ENCODE measurements at places on chromosomes 11 and 22. TPM values are rescaled to one million over a fixed set of nuclear protein-coding genes. Genes with fewer than 3 reads are reported as not detected.

The SPON1 gene
- polyA plus RNA-seq = 2.9 TPM

The KRTAP5-7 gene
- polyA plus RNA-seq = not detected

The SCN3B gene
- polyA plus RNA-seq = 0.74 TPM

The GGTLC3 gene
- not detected for polyA plus RNA-seq

The ALKBH3 gene
- 7.9 TPM for polyA plus RNA-seq

The C22orf42 gene
- polyA plus RNA-seq = 0.49 TPM

The HORMAD2 gene
- 0.37 TPM for polyA plus RNA-seq

DNA sequence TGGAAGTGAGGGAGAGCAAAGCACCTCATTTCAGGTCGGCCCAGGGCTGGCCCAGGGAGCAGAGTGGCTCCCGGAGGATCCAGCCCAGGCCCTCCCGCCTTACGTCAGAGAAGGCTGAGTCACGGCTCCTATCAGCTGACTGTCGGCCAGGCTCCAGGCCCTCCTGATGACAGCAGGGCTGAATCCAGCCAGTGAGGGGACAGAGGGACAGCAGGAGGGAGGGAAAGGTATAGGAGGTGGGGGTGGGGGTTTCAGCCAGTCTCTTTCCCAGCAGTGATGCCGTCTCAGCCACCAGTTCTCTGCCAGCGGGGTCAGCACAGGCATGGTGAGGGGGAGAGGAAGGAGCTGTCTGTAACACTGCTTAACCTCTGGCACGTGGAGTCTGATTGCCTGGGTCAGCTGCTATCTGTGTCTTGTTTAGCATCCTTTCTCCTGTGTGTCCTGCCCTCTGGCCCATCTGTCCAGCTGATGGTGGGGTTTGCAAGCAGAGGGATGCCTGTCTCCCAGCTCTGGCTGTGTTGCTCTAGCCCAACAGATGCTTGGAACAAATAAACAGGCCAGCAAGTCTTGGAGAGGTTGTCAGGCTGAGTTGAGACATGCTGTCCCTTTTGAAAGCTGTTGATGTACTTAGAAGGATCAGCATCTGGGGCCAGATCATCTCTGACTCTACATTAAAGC is 74.0 kb downstream of the ADAMTS15 start:
- H3K4me1 ChIP-seq = peaks cover 11% of the 10 kb centered on the region
- H3K27ac ChIP-seq = no peak overlapping the region
- no peaks in the 10 kb centered on the region for H3K27me3 ChIP-seq
- H3K4me3 ChIP-seq = no peak overlapping the region

DNA sequence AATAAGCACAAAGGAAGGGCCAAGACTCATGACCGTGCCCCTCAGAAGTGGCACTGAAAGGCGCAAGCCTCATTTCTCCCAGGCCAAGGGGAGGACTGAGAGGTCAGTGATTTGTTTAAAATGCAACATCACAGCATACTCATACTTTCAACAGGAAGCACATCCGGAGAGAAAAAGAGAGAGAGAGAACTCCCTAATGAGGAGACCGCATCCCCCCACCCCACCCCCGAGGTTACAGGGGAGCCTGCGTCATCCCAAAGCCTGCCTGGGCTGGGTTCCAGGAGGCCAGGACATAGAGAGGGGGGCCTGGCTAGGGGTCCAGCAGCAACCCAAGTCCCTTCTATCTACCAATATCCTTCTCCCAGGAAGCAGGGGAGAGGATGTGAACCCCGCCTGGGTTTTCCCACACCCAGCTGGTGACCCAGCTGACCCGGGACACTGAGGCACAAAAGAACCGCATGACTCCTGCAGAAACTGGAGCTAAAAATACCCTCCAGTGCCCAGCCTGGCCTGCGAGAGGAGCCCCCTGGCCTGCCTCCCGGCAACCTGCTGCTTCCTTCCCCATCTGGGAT is 3.8 kb downstream of the CSNK1E start:
- H3K4me3 ChIP-seq = peak overlapping the region; percentile 96
- no peaks in the 10 kb centered on the region for H3K27me3 ChIP-seq
- peak overlapping the region; percentile 85 for H3K27ac ChIP-seq
- H3K4me1 ChIP-seq = peaks cover 69% of the 10 kb centered on the region

GRCh38 chr11:26896719-26897118 is 97.2 kb upstream of the FIBIN start:
- no peaks in the 10 kb centered on the region for H3K4me1 ChIP-seq
- H3K4me3 ChIP-seq = no peak overlapping the region
- H3K27ac ChIP-seq = no peak overlapping the region
- H3K27me3 ChIP-seq = no peaks in the 10 kb centered on the region

GRCh38 chr11:130180491-130180890 is 20.9 kb downstream of the ST14 start:
- no peaks in the 10 kb centered on the region for H3K27me3 ChIP-seq
- no peaks in the 10 kb centered on the region for H3K4me1 ChIP-seq
- H3K4me3 ChIP-seq = no peak overlapping the region
- H3K27ac ChIP-seq = no peak overlapping the region
- no peak for DNase-seq
- no peaks in the 10 kb centered on the region for H3K36me3 ChIP-seq

GRCh38 chr11:40140560-40140959 is 1318.9 kb downstream of the LRRC4C start:
- H3K4me1 ChIP-seq = no peaks in the 10 kb centered on the region
- no peaks in the 10 kb centered on the region for H3K36me3 ChIP-seq
- no peak for DNase-seq
- no peaks in the 10 kb centered on the region for H3K27me3 ChIP-seq
- H3K27ac ChIP-seq = no peak overlapping the region

DNA sequence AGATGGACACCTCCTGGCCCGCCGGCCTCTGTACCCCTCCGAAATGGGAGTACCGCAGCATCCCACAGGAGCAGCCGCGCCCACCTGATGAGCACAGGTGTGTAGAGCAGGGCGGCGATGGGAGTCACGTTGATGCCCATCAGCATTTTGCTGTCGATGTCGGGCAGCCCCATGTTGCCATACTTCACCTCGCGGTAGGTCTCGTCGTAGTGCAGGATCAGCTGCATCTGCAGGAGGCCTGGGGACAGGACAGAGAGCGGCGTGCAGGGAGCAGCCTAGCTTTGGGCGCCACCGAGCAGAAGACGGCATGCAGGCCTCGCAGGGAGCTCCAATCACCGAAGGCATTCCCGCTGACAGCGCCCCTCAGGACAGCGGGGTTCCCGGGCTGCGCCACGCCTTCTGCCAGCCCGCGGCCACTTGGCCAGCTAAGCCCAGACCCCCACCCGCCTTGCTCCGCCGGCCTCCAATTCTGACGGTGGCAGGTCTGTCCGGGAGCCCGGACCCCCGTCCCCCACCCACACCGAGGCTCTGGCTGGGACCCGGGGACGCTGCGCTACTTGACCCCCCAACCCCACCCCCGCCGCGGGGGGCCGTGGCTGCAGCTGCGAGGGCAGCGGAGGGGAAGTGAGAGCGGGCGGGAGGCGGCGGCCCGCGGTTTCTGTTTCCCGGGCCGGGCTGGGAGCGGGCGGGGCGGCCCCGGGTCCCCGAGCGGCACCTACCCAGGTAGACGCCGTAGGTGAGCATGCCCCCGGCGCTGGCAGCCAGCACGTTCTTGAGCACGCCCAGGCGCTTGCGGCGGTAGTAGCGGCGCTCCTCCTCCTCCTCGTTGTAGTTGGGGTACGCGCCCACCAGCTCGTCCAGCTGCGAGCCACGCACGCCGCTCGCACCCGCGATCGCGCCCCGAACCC is 705 bp downstream of the UNC93B1 start:
- H3K27me3 ChIP-seq = no peaks in the 10 kb centered on the region
- H3K4me3 ChIP-seq = peak overlapping the region; percentile 75
- no peak overlapping the region for H3K27ac ChIP-seq
- H3K36me3 ChIP-seq = no peaks in the 10 kb centered on the region
- peaks cover 4% of the 10 kb centered on the region for H3K4me1 ChIP-seq

GRCh38 chr11:73293356-73293936 is 14.6 kb upstream of the ARHGEF17 start:
- no peak overlapping the region for H3K27ac ChIP-seq
- DNase-seq = no peak
- H3K4me1 ChIP-seq = no peaks in the 10 kb centered on the region
- no peaks in the 10 kb centered on the region for H3K36me3 ChIP-seq
- peaks cover 5% of the 10 kb centered on the region for H3K27me3 ChIP-seq
- no peak overlapping the region for H3K4me3 ChIP-seq

DNA sequence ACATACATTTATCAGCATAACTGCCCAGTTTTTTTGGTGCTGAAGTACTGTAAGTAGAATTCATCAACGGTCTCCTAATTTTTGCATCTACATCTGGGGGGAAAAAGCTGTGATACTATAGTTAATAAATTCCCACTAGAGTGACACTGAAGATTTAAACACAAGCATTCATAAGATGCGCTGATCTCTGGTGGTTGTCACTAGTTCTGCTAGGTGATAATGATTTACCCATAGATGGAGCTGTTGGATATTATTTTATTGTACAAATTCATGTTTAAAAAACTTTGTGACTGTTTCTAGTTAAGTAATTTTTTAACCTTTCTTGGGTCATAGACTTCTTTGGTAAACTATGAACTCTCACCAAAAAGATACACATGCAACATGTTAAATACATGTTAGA is 106.6 kb downstream of the EMSY start:
- DNase-seq = no peak
- peaks cover 9% of the 10 kb centered on the region for H3K4me1 ChIP-seq
- H3K4me3 ChIP-seq = no peak overlapping the region
- H3K27ac ChIP-seq = no peak overlapping the region
- H3K36me3 ChIP-seq = peaks cover 10% of the 10 kb centered on the region

DNA sequence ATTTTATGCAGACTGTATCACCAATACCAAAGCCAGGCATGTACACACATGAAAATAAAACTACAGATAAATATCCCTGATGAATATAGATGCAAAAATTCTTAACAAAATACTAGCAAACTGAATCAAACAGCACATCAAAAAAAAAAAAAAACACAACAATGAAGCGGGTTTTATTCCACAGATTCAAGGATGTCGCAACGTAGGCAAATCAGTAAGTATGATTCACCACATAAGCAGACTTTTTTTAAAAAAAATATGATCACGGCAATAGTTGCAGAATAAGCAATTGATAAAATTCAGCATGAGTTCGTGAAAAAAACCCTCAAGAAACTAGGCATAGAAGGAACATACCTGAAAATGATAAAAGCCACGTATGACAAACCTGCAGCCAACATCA is 21.3 kb downstream of the OR51F1 start:
- no peak for DNase-seq
- H3K36me3 ChIP-seq = no peaks in the 10 kb centered on the region
- no peaks in the 10 kb centered on the region for H3K27me3 ChIP-seq
- no peak overlapping the region for H3K27ac ChIP-seq
- H3K4me3 ChIP-seq = no peak overlapping the region
- H3K4me1 ChIP-seq = no peaks in the 10 kb centered on the region

DNA sequence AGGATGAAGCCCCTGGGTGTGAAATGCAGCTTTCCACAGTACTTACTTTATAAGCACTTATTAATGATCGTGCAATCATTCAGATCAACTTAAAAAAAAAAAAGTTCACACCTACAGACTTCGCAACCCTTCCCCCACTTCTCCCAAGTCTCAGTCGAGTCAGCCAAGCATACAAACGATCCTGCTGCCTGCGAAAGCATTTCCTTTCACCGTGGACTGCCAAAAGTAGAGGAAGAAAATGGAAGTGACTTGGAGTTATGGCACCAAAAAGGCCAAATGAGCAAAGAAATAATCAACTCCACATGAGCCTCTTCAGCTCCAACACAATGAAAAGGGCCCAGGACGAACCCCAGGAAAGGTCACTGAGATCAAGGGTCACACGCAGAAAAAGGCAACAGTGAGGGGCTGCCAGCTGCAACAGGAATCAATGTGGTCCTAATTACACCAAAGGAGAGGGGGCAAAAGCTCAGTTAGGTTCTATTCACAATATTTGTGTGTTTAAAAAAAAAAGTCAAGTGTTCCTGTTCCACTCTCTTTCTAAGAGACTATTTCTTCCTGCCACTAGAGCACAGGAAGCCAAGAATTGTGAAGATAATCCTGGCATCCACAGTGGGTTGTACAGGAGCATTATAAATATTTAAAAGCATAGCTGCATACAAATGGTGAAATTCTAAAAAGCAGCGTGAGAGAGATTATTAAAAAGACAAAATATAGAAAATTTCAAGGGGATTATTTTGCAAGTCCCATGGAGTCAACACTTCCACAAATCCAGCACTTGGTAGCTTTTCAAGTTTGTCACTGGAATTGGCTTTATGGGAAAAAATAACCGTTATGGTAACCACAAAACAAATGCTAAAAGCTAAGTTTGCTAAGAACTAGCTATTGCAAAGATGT is 28.4 kb downstream of the CDON start:
- no peaks in the 10 kb centered on the region for H3K36me3 ChIP-seq
- H3K27ac ChIP-seq = peak overlapping the region; percentile 15
- H3K27me3 ChIP-seq = no peaks in the 10 kb centered on the region

GRCh38 chr11:70508231-70508480 is 109.8 kb downstream of the CTTN start:
- H3K4me3 ChIP-seq = no peak overlapping the region
- no peaks in the 10 kb centered on the region for H3K4me1 ChIP-seq
- DNase-seq = no peak
- H3K27ac ChIP-seq = no peak overlapping the region
- H3K27me3 ChIP-seq = no peaks in the 10 kb centered on the region
- H3K36me3 ChIP-seq = no peaks in the 10 kb centered on the region

- H3K4me3 ChIP-seq = no peak overlapping the region
- H3K36me3 ChIP-seq = no peaks in the 10 kb centered on the region
- DNase-seq = no peak
- H3K27ac ChIP-seq = no peak overlapping the region
These were observed 479.8 kb downstream of the OPCML start for GRCh38 chr11:133052537-133052936.

DNA sequence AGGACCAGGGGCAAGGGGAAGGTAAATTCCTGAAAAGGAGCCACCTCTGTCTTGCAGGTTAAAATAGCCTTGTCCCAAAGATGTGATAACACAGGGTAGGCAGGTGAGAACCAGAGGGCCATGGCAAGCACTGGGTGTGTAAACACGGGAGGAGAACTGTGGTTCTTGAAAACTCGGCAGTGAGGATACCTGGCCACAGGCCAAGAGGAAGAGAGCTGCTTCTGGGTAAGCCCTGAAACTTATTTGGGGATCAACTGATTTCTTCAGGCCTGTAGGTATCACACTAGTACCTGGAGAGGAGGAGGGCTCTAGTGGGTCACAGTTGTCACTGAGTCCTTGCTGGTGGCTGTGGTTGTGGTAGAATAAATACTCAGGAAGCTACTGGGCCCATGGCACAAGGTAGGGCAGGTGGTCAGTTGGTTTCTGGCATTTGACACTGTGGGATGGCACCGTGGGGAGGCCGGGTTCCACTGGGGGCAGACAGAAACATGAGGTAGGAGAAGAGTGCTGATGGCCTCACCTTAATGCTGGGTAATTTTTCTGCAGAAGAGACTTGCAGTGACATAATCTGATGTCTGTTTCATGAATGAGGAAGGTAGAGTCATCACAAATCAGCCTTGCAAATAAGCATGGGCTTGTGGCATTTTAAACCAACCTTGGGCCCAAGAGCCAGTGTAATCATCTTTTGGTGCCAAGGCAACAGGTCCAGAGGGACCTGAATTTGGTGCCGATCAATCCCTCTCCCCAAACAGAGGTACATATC is 22.0 kb downstream of the AMPD3 start:
- H3K4me1 ChIP-seq = no peaks in the 10 kb centered on the region
- H3K27ac ChIP-seq = no peak overlapping the region
- no peaks in the 10 kb centered on the region for H3K36me3 ChIP-seq
- no peaks in the 10 kb centered on the region for H3K27me3 ChIP-seq

GRCh38 chr11:98834776-98835175 is 186.0 kb upstream of the CNTN5 start:
- no peaks in the 10 kb centered on the region for H3K27me3 ChIP-seq
- no peaks in the 10 kb centered on the region for H3K36me3 ChIP-seq
- no peak overlapping the region for H3K27ac ChIP-seq
- DNase-seq = no peak
- no peaks in the 10 kb centered on the region for H3K4me1 ChIP-seq
- no peak overlapping the region for H3K4me3 ChIP-seq

All from GM23338 (cell line).